ENCODE measurements at places on chromosomes 13 and 19. TPM values are rescaled to one million over a fixed set of nuclear protein-coding genes. Genes with fewer than 3 reads are reported as not detected.

FGF9 gene
- total RNA-seq: 0.33 TPM

POLR1G gene
- 3.6 TPM for total RNA-seq

CLC gene
- not detected for total RNA-seq

FAM32A gene
- 106 TPM for total RNA-seq

GPR12 gene
- total RNA-seq: not detected

SLITRK6 gene
- total RNA-seq: 14.6 TPM

DNA sequence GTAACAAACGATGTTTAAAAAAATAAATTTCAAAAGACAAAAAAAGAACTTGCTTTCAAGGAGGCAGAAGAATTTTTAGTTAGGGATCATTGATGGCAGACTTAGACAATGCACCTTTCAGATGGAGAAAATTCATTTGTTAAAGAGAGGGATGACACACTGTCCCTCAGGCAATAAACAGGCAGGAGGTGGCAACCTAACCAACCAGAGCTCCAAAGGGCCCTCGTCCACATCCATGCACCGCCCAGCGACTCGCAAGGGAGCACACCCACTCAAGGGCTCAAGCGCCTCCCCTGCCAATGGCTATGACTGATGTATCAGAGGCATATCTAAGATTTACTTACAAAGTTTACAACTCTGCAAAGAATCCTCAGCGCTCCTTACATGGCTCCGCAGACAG lies 81.9 kb downstream of the TUBGCP3 start:
- no peak for DNase-seq

DNA sequence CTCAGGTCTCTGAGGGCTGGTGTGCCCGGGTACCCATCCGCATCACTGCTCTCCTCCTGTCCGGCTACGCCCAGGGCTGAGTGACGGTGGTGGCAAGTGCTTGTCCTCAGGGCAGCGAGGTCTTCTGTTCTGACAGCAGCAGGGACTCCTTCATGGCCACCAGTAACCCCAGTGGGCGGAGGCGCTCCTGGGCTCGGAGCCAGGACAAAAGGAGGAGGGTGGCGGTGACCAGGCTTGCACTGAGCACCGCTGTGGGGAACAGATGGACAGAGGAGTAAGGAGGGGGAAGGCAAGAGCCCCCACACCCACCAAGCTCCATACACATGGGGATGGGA lies 5.8 kb downstream of the CD320 start:
- no peak for DNase-seq

DNA sequence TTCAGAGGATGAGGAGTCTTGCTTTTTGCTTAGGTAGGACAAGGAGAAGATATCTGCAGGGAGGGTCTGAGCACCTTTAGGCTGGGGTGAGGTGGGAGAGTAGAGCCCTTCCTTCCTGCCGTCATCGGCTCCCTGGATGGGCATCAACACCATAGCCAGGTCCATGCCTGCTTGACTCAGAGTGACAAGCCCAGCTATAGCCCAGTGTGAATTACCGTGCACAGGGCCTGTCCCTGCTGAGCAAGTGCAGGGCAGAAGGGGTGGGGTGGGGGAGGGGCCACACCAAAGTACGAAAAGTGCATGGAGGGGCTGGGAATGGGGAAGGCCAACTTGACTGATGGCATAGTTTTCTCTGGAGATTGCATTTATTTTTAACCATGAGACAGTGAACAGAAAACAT lies 30.3 kb upstream of the RNF113B start:
- no peak for DNase-seq

- no peak for DNase-seq
Measured at GRCh38 chr19:49889038-49889686, 7.5 kb downstream of the IL4I1 start.

- DNase-seq: peak; percentile 9
Measured at GRCh38 chr13:36919171-36919832, 736 bp downstream of the SMAD9 start.

GRCh38 chr19:56721714-56722113 lies 50.2 kb upstream of the ZNF835 start:
- no peak for DNase-seq

DNA sequence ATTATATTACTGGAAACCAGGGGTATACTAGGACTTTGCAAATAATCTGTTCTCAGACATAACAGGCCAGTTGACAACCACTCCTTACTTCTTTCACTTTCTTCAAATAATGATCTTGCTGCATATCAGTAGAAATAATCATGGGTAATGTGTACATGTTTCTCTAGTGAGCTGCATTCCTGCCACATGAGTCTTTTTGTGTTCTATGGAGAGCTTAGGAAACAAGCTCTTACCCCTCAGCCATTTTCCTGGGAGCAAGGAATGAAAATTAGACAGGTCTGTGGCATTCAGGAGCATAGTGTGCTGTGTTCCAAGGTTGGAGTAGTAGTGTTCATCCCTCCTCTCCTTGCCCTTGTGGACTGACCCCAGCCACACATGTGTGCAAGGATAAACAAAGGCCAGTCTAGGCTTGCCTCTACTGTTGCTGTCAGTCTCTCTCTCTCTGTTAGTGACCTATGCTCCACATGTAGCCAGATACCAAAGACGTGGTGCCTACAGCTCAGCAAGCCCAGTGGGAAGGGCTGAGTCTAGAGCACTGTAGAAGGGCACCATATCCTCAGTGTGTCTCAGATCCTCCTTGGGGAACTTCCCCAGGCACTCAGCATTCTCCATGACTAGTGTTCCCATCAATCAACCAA lies 11.5 kb upstream of the OXGR1 start:
- peak; percentile 76 for DNase-seq

DNA sequence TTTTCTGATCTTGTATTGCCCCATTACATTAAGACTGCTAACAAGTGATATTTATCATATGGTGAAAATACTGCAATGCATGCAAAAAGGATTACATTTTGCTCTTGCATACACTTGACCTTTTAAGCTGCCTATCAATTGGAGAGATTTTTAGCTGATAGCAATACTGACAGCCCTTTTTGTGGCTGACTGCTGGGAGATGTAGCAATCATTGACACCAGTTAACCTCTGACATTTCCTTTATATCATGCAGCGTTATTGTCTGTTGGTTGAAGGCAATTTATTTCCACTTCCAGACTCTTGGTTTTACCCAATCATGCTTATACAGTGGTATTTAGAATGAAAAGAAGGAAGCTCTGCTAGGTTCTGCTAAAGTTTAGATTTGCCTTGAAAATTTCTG lies 364.0 kb downstream of the LMO7 start:
- DNase-seq: no peak

- no peak for DNase-seq
Measured at GRCh38 chr13:85719749-85720148, 79.5 kb downstream of the SLITRK6 start.

GRCh38 chr19:8331263-8331845 lies 10.1 kb downstream of the RPS28 start:
- DNase-seq: no peak

DNA sequence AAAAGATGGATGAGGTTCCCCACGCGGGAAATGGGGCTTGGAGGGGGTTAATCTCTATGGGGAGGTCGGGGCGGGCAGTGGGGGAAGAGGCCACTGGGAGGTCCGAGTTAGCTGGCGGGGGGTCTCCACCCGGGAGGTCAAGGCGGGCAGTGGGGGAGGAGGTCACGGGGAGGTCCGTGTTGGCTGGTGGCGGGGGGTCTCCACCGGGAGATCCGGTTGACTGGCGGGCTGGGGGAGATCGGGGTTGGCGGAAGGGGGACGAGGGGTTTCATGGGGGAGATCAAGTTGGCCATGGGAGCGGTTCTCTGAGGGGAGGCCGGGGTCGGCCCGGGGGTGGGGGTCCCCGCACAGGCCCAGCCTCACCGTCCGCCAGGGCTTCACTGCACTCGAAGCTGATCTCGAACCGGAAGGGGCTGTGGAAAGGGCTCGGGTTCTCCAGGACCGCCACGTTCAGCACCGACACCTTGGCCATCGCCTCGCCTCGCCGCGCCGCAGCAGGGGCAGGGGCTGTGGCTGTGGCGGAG lies 342 bp downstream of the ASF1B start:
- DNase-seq: no peak

DNA sequence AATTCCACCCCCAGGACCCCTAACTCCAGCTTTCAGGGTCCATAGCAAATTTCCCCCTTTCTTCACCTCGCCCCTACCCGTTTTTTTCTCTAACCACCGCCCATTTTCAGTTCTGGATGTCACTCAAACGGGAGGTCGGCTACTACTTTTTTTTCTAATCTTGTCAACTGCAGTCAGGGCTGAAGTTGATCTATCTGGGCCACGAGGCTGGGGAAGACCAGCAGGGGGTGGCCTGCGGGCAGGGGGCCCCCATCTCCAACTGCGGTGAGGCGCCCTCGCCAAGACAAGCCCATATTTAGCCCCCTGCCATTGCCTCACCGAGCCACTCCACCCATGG lies 748 bp downstream of the LHFPL6 start:
- DNase-seq: no peak

DNA sequence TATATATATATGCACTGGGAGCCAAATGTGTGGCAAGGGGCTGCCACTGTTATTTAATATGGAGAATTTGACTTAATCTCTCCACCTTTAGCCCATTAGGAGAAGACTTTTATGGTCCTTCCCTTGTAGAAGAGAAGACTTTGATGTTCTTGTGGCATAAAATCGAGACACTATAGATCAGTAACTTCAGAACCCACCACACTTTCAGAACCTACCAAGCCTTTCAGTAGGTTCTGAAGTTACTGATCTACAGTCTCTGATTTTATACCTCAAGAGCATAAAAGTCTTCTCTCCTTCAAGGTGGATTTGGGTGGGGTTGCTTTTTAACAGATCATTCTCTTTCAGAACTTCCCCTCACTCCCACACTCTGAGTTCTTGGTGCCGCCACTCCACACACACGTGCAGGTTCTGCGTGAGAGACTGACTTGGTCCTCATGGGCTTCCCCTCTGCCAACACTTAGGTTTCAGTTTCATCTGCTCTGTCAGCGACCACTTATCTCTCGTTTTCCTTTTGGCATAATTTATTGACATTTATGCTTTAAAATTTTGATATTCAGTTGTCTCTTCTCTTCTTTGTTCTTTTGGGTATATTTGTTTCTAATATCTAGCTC lies 213.4 kb upstream of the PCDH17 start:
- no peak for DNase-seq

DNA sequence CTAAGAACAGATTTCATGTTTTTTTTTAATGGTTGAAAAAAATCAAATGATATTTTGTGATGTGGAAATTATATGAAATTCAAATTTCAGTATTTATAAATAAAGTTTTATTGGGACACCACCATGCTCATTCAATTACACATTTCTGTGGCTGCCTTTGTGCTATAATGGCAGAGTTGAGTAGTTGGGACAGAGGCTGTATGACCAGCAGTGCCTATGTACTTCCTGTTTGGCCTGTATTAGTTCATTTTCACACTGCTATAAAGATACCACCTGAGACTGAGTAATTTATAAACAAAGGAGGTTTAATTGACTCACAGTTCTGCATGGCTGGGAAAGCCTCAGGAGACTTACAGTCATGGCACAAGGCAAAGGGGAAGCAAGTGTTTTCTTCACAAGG lies 33.6 kb downstream of the AKAP11 start:
- no peak for DNase-seq

GRCh38 chr13:23367907-23368306 lies 65.6 kb downstream of the SACS start:
- DNase-seq: no peak

- DNase-seq: no peak
Measured at GRCh38 chr19:35712567-35713505, 5.0 kb upstream of the KMT2B start.

GRCh38 chr13:72565893-72566292 lies 161.5 kb downstream of the MZT1 start:
- no peak for DNase-seq
